ENCODE measurements at places on chromosomes 4 and X.

DNA sequence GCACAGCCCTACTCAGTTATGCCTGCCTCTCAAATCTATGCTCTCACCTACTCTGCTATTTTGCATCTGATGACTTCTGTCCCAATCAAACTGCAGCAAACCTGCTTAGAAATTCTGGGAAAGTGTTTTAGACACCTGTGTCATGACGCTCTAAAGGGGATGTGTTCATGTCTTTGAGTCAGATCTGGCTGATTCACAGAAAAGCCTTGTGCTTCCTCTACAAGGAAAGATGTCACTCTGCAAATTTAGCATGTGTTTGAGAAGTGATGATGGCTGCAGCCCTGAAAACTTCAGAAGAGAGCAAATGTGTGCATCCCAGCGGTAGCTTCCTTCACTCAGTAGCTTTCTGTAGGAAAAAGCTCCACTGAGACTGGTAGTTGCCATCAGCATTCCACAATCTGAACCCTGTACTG is 235.4 kb downstream of the MGST2 start:
- no peak for DNase-seq

DNA sequence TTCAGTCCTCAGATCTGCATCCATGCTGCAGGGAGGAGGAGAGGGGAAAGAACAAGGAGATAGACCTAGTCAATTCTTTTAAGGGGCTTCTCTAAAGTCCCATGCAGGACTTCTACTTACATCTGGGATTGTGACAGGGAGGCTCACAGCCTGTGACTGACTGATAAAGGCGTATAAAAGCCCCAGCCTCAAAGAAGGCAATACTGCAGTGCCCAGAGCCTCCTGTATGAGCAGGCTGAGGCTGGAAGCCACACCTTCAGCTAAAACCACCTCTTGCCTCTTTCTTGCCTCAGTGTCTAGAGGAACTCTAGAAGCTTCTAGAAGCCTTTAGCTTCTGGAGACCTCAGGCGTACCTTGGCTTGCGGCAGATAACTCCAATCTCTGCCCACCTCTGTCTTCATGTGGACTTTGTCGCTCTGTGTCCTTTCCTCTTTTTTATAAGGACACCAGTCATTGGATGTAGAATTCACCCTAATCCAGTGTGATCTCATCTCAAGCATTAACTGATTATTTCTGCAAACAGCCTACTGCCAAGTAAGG is 6.0 kb upstream of the ZCCHC4 start:
- DNase-seq: no peak

DNA sequence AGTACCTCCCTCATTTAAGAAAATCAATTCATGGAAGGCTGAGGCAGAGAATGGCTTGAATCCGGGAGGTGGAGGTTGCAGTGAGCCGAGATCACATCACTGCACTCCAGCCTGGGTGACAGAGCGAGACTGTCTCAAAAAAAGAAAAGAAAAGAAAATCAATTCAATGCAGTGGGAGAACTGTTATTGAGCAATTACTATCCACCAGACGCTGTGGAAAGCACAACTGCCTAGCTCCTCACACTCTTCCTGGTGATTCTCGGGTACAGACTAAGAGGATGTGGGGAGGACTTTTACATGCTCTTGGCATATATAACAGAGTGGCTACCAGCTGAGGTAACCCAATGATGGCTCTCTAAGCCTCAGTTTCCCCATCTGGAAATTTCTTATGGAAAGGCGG is 2.7 kb upstream of the TMSB4X start:
- DNase-seq: no peak

- no peak for DNase-seq
These were observed 39.3 kb upstream of the MXD4 start for GRCh38 chr4:2301225-2301642.

- DNase-seq: no peak
These were observed 38.1 kb upstream of the NOCT start for GRCh38 chr4:138977524-138977923.

All from CD4-positive, alpha-beta T cell treated with Interleukin-21 for 1 hour (primary cell).